ENCODE measurements at places on chromosomes 3 and 15.

DNA sequence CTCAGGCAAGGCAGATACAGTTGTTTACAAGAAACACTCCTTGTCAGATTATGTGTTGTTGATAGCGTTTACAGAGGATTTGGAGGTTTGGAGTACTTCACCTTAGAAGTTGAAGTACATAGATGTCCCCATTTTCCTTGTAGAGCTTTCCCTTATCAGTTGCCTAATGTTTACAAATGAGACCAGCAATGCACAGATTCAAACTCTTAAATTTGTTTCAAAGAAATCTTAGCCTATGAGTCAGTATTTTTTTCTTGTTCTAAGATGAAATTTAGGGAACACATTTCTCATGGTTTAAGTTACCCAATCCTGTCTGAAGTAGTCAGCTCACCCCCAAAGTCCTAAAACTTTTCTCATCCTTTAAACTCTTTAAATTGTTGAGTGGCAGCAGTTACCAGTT, 6.3 kb upstream of the EIF5A2 start:
- DNase-seq, result no peak

DNA sequence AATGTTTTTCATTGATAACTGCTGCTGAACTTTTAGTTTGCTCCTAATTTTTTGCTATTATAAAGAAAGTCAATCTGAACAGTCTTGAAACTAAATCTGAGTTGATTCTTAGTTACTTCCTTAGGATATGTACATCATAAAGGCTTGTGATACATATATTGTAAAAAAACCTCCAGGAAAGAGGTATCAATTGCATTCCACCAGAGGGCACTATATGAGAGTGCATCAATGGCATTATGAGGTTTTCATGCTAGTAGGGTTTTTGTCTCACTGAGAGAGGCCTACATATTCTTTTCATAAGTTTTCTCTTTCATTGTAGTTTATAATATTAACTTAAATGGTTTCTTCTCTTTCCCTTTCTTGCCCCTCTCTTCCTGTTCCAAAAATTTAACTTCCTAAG, 46.9 kb downstream of the PIK3R4 start:
- DNase-seq, result peak; percentile 31

GRCh38 chr15:40241269-40242212, 2.7 kb downstream of the PAK6 start:
- no peak for DNase-seq

GRCh38 chr3:178172121-178172520, 364.1 kb upstream of the KCNMB2 start:
- DNase-seq, result no peak

DNA sequence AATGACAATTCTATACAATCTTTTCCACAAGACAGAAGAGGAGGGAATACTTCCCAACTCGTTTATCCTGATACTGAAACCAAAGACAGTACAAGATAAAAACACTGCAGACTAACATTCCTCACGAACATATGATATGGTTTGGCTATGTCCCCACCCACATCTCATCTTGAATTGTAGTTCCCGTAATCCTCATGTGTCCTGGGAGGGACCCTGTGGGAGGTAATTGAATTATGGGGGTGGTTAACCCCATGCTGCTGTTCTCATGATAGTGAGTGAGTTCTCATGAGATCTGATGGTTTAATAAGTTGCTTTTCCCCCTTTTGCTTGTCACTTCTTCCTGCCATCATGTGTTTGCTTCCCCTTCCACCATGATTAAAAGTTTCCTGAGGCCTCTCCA, 83.9 kb upstream of the PROK2 start:
- DNase-seq, result no peak

DNA sequence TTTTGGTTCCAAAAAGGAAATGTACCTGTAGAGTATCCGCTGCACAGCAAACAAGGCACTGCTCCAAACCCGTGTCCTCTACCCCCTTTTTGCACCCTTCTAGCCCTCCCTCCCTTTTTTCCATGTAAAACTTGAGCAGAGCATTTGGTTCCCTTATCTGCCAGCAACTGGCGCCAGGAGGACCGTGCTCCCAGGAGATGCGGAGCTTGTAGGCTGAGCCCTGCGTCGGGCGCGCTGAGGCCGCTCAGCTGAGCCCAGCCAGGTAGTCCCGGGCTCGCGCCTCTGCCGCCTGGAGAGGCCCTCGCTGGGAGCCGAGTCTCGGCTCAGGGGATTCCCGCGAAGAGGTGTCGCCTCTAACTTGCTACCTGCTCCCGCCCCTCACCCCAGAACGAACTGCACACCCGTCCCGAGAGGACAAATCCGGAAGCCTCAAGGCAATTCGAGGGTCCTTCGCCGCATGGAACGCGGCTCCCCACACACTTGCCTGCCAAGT, 575 bp downstream of the TRPM7 start:
- peak; percentile 72 for DNase-seq

DNA sequence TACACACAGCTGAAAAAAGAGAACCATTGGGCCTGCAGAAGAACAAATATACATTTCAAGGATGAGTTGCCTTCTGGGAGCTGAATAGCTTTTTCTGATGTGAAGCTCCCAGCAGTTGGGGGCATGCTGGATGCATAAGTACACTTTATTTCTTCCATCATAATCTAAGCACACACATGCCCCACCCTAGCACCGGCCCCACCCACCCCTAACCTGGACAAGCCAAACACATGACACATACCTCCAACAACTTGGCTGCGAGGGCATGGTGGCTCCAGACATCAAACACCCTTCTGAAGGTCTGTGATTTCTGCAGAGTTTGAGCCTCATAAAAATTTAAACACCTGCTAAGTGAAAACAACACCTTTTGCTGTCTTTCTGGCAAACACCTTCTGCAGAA, 307.2 kb upstream of the TRIM42 start:
- no peak for DNase-seq

DNA sequence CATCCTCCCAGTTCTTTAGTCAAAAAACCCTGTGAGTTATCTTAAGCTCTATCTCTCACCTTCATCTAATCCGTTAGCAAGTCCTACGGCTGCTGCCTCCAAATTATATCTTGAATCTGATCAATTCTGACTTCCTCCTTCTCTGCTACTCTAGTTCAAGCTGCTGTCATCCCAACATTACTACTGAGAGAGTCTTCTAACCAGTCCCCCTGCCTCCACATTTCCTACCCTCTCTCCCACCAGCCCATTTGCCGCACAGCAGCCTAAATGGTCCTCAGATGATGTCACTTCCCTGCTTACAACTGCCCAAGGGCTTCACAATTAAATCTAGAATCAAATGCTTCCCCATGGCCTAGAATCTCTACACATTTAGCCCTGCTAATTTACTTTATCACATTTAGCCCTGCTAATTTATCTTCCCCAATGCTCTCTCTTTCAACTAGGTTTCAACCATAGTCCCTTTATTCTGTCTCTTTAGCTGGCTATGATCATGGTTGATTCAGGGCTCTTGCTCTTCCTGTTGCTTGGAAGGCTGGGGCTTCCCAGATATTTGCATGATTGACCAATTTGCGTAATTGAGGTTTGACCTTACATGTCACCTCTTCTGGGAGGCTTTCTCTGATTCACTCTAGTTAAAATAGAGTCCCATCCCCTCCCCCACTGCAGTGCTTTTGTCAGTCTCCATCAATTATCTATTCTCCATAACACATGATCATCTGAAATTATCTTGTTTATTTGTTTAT, 11.0 kb upstream of the ARL14 start:
- peak; percentile 86 for DNase-seq

GRCh38 chr3:19107719-19108118, 40.6 kb upstream of the KCNH8 start:
- no peak for DNase-seq

GRCh38 chr15:65914981-65915925, 46.0 kb downstream of the RAB11A start:
- no peak for DNase-seq

GRCh38 chr15:95266451-95267061, 1035.2 kb downstream of the MCTP2 start:
- DNase-seq, result no peak

- DNase-seq, result peak; percentile 95
Measured at GRCh38 chr3:43707998-43708397, 17.3 kb downstream of the ABHD5 start.

- DNase-seq, result no peak
Measured at GRCh38 chr3:128196647-128197046, 43.4 kb downstream of the EEFSEC start.

- DNase-seq, result no peak
Measured at GRCh38 chr3:1462371-1462770, 369.5 kb downstream of the CNTN6 start.
